NCI-H187 (cell line): ENCODE measurements at places on chromosomes 5 and 9.

DNA sequence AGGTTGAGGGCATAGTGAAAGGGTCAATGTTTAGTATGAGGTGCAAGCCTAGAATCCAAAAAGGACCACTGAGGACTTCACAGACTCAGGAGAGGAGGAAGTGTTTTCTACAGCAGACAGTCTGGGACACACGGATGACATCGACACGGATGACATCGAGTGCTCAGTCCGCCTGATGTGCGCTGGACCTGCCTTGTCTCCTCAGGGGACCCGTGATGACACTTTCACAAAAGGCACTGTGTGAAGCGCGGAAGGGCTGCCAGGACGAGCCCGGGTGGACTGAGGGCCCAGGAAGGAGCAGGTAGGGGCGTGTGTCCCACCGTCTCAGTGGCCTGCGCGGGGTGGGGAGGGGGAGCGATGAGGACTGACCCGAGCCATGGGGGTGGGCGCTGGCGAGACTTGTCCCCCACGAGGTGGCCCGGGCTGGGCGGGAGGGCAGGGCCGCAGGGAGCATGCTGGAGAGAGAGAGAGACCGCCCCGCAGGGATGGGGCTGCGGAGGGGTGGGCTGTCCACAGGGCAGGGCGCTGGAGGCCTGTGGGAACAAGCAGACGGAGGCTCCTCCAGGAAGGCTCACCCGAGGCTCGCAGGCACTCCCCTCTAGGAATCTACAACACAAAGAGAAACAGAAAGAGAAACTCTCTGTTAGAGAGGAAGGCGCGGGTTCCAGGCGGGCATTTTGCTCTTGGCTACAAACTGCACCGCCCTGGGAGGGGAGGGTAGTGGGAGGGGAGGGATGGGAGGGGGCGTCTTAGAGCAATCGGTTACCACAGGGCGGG is 54.9 kb downstream of the USP20 start:
- no peak for DNase-seq

DNA sequence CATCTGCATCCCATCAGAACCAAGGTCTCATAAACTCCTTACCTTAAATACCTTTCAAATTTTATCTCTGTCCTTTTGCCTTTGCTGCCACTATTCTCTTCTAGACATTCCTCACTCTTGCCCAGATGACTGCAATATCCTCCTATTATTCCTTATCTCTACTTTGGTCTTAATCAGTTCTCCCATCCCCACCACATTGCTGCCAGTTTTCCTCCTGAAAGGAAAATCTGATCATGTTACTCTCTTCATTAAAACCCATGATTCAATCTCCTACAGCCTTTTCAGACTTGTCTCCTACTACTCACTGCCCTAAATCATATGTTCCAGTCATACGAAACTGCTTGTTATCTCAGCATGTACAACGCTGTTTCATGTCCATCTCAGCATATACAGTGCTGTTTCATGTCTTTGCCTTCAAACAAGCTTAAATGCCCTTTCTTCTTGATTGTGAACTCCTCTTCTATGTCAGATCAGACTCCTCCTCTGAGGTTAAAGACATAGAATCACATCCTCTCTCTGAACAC is 152.6 kb upstream of the FST start:
- no peak for DNase-seq

DNA sequence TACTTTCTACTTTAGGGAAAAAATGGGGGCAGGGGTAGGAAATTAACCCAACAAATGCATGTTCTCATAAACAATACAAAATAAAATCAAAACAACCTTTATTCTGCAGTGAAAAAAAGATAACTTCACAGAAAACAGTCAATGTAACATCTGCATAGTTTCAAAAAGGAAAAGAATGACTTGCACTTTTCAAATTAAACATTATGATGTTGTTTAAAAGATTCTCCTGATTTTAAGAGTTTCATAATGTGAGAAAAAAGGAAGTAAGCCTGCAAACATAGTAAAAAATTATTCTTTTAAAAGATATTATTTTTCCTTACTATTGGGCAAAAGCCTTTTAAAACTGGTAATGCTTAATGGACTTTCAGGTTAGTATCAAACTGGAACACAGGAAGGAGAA is 7.6 kb downstream of the C9orf72 start:
- DNase-seq = no peak

GRCh38 chr9:17906841-17907778 is 328.2 kb downstream of the SH3GL2 start:
- no peak for DNase-seq

GRCh38 chr9:72952381-72952690 is 517 bp downstream of the ALDH1A1 start:
- no peak for DNase-seq

- DNase-seq = no peak
Measured at GRCh38 chr9:130010151-130010988, 32.6 kb downstream of the FNBP1 start.

GRCh38 chr9:76415154-76415553 is 20.9 kb upstream of the RFK start:
- no peak for DNase-seq

- no peak for DNase-seq
Measured at GRCh38 chr9:85702726-85703289, 38.9 kb downstream of the AGTPBP1 start.

DNA sequence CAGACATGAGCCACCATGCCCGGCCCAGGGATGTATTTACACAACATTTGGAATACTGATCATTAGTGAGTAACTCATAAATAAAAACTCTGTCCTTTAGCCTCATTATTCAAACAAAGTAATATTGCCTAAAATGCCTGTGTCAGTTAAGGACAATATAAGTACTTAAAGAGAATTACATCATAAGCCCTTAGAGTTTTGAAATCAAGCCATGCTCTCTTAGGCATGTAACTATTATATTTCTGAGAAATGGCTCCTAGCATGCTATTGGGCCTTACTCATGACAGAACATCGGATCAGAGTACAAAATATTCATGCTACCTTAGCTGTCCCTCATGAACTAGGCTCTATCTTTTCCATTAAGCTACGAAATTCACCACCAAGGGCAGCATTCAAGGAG is 309.3 kb downstream of the CHSY3 start:
- no peak for DNase-seq
